Cortex of kidney (tissue), 1 donor: ENCODE measurements at places on chromosomes 11 and 22.

DNA sequence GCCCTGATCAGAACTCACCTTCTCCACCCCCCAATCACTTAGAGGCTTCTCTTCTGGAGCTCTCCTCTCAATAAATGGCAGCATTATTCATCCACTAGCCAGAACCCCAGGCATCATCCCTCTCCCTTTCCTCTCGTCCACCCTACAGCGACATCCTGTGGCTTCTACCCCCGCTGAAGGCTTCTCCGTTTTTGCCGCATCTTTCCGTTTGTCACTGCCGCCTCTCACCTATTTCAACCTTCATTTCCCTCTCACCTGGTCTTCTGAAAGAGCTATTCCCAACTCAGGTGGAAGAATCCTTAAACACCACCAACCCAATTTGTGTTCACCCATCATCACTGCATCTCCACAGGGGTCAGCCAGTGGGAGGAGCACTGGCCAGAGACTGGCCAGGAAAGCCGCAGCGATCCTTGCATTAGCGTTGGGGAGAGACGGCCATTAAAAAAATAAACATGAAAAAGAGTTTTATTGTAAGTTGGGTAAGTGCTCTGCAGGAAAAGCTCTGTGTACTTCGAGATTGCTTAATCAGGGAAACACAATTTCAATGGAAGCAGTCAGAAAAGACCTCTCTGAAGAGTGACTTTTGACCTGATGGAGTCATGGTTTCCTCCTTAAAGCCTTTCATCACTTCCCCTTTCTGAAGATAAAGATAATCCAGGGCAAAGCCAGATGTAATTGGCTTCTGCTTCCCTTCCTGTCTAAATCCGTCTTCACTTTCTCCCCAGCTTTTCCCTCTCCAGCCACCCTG is 36.7 kb downstream of the SPATA19 start:
- no peak for DNase-seq

DNA sequence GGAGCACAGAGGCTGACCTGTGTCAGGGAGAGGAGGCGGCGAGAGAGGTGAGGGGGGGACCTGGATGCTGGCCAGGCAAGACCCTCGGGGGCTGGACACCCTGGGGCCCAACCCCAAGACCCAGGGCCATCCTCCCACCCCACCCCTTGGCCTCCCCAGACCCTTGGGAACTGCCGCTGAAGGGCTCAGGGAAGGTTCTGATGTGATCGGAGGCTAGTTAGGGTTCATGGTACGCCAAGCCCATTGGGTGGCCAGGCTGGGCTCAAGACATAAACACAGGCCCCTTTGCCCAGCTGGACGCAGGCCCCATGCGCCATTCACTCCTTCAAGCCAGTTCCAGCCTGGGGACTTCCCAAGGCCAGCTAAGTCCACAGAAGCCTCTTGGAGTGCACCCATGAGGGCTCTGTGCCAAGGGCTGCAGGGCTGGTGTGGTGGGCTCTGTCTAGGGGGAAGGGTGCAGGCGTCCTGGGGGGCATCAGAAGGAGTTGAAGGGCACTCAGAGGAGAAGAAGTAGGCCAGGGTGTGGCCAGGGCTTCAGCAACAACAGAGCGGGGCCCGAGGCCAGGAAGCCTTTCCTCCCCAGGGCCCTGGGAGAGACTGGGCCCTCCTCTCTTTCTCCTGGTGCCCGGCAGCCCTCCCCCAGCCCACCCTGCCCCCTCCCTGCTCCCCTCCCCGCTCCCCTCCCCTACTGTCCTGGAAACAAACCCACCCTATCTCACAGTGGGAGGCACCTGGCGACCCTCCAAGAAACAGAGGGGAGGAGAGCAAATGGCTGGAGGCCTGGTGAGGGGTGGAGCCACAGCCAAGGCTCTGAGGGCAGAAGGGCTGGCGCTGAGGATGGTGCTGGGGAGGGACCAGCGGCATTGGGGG is 12.9 kb downstream of the TSPAN32 start:
- DNase-seq = no peak

- DNase-seq = no peak
Observed at GRCh38 chr11:65355013-65355775, 643 bp downstream of the TIGD3 start.

DNA sequence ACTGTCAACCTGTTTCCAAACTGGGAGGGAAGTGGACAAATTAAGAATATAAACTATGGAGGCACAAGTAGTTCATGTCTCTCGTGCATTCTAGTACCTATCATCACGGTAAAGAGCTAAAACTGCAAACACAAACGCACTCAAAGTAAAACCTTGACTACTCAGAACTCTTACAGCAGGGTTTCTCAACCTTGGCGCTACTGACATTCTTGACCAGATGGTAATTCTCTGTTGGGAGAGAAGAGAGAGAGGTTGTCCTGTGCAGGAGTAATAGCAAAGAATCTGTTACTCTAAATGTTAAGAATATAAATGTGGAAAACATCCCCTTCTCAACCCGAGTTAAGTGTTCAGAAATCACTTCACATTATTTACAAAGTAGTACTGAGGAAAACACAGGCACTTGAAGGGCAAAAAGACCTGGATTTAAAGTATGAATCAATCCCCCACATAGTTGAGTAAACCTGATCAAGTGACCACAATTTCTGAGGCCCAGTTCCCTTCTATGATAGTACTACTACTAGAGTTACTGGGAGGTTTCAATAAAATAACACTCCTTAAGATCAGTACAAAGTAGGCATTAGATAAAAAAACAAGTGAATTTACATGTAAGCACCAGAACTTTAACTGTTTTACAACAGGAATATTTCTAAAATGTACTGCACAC is 73.1 kb upstream of the ARHGAP32 start:
- DNase-seq = no peak

DNA sequence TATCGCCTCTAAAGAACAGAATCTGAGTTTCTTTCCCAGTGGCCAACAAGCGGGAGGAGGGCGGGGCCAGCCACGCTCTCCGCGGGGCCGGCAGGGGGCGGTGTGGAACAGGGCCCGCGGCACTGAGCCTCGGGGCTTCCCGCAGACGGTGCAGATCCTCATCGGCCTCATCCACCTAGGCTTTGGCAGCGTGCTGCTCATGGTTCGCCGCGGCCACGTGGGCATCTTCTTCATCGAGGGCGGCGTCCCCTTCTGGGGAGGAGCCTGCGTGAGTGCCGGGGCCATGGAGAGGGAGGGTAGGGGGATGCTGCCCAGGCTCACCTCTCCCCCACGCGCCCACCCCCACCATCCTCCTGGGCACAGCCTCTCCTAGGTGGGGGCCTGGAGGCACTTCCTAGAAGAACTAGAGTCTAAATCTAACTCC is 10.7 kb downstream of the MS4A15 start:
- DNase-seq = no peak

DNA sequence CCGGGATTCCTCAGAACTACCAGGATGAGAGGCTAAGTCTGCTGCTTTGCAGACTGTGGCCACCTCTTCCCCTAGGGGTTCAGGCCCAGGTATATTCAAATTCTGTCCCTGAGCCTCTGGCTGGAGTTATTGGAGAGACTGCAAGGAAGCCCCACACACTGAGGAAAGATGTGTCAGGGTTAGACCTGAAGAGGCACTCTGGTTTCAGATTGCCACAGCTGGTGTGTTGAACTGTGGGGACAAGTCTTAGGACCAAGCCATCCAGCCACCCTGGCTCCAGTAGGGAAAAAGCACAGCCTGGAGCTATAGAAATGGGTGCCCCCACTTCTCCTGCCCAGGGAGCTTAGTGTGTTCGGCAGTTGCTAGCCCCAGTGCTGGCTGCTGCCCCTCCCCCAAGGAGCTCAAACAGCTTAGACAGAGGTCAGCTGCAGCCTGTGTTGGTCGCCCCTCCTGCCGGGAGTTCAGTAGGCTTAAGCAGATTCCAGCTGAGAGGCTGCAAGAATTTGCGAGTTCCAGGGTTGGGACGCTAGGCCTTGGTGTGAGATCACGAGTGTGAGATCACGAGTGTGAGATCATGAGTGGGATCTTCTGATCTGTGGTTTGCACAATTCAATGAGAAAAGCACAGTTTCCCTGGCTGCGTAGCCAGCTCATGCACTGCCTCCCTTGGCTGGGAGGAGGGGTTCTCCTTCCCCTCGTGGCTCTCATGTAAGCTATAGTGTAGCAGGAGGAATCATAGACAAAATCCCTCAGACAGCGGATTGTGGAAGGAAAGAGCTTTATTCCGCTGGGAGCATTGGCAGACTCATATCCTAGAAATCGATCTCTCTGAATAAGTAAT is 552.1 kb upstream of the CHORDC1 start:
- no peak for DNase-seq

GRCh38 chr11:3849297-3849874 is 6.1 kb upstream of the STIM1 start:
- no peak for DNase-seq

- no peak for DNase-seq
Observed at GRCh38 chr22:20526628-20527355, 19.4 kb downstream of the MED15 start.

GRCh38 chr11:22157531-22157930 is 35.4 kb upstream of the ANO5 start:
- no peak for DNase-seq

- DNase-seq = no peak
Observed at GRCh38 chr11:67506426-67507051, 1.4 kb upstream of the PITPNM1 start.

DNA sequence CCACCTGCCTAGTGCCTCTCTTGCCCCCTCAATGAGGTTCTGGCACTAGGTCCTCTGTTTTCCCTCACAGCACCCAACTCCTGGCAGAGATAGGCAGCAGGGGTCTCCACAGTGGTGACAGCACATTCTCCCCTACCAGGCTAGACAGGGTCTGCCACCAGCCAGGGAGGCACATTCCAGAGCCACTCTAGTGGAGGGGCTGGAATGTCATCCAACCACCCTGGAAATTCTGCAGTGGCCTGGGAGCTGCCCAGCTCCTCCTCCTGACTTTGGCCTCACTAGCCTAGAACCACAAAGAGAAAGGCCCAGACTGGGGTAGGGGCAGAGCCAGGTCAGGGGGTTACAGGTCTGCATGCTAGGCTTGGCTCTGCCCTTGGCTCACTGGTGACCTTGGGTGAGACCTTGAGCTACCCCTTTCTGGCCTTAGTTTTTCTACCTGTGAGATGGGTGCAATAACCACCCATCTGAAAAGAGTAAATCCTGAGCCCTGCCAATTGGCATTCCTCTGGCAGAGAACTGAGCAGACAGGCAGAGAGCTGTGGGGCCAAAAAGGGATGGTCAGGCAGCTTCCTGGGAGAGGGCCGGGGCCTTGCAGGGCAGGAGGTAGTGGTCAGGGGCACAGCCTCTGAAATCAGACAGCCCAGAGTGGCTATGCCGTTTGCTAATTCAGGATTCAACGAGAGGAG is 7.1 kb downstream of the P2RY2 start:
- no peak for DNase-seq

GRCh38 chr11:2415171-2415570 is 14.6 kb downstream of the TSSC4 start:
- no peak for DNase-seq

- no peak for DNase-seq
Observed at GRCh38 chr22:48729499-48730171, 1098.0 kb downstream of the BRD1 start.

DNA sequence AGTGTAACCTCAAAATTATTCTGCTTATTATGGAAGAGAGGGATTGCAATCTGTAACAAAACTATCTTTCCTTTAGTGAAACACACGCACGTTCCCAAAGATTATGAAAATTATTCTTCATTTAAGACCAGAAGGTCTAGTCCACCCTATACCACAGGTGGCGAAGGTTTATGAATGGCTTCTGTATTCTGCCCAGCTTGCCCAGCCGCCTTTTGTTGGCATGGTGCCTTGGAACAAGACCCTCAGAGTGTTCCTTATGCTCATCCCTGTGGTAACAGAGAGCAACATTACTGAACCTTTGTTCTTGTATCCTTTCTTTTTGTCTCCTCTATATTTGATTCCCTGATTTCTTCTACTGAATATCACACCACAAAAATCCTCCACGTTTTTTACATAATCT is 116.4 kb downstream of the FAR1 start:
- DNase-seq = no peak

- no peak for DNase-seq
Observed at GRCh38 chr11:57566005-57566904, 1.2 kb downstream of the UBE2L6 start.

DNA sequence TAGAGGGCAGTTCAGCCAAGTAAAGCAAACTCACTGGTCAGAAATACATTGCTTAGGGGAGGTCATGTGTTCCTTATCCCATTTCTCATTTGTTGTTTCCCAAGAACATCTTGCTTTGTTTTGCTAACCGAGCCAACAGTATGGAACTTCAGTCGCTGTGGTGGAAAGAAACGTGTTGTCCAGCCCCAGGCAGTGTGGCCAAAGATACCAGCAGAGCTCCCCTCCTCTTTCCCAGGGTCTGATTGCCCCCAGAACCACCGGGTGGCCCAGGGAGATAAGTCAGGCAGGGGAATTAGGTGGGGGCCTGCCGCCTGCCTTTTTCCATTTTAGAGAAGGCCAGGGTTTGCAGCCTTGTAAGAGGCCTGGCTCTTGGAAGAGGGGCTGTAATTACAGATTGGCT is 98.7 kb upstream of the CRYBB3 start:
- DNase-seq = no peak
